ENCODE measurements at places on chromosomes 4 and X.

GRCh38 chr4:6491235-6491634 is 18.8 kb upstream of the PPP2R2C start:
- DNase-seq: no peak

- DNase-seq: no peak
Measured at GRCh38 chr4:164700471-164700870, 53.5 kb upstream of the SMIM31 start.

DNA sequence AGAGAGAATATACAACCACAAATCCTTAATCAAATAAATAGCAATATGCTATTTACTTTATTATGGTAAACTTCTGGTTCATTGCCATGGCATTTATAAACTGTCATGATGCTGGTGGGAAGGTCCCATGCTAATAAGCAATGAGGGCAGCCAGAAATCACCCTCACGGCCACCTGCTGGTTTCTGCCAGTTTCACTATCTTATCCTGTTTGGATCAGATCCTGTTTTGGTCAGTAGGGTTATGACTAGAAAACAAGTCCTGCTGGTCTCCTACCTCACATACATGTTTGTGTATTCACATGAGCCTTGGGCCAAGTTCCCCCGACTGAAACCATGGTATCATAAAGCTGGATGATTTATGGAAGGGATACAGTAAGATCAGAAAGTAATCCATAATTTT is 28.1 kb downstream of the XAGE5 start:
- no peak for DNase-seq

GRCh38 chr4:34939073-34939472 is 1305.2 kb downstream of the ARAP2 start:
- no peak for DNase-seq

- no peak for DNase-seq
Measured at GRCh38 chrX:124440695-124441094, 94.3 kb downstream of the SH2D1A start.

DNA sequence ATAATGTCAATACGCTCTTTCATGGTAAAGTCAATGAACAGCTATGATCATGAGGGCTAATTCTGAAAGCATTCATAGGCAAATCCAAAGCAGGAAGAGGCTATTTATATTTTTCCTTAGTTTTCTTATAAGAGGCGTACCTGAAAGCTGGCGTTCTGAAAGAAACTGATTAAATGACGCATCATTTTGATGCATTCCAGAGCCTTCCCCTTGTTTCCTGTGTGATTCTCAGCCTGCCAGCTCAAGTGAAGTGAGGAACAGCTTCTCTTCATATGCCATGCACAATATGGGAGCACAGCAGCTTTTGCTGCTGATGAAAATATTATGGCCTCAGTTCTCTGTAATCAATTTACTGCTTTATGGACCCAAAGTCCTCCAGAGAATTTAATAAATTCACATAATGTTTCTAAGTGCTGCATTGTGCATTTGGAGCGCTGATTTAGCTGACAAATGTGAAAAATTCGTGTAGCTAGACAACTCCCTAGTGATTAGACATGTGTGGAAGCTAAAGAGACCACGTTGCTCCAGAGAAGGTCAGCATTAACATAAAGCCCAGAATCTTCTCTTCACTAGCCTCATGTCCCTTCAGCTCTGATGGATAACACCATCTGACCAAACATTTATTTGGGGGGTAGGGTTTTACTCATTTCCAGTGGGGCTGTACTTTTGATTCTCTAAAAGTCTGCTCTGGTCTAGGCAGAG is 110.8 kb downstream of the GPAT3 start:
- no peak for DNase-seq

- DNase-seq: no peak
Measured at GRCh38 chr4:174528226-174528625, 5.9 kb upstream of the HPGD start.

- no peak for DNase-seq
Measured at GRCh38 chr4:85821688-85822455, 346.9 kb downstream of the ARHGAP24 start.

GRCh38 chrX:2283111-2283859 is 217.5 kb downstream of the DHRSX start:
- no peak for DNase-seq

GRCh38 chr4:122541996-122542395 is 78.9 kb downstream of the IL21 start:
- DNase-seq: no peak
